Suprapubic skin (tissue), 4 donors: ENCODE measurements at places on chromosomes 16 and 17. TPM values are rescaled to one million over a fixed set of nuclear protein-coding genes. Genes with fewer than 3 reads are reported as not detected.

GRCh38 chr17:77317091-77317750, 176.5 kb downstream of the SEC14L1 start:
- no peak overlapping the region for H3K4me3 ChIP-seq
- peak; percentile 56 for DNase-seq
- no peaks in the 10 kb centered on the region for H3K36me3 ChIP-seq
- no peaks in the 10 kb centered on the region for H3K27me3 ChIP-seq
- H3K4me1 ChIP-seq = peaks cover 69% of the 10 kb centered on the region
- H3K27ac ChIP-seq = no peak overlapping the region

- DNase-seq = no peak
- no peaks in the 10 kb centered on the region for H3K4me1 ChIP-seq
- H3K4me3 ChIP-seq = no peak overlapping the region
- no peaks in the 10 kb centered on the region for H3K27me3 ChIP-seq
Measured at GRCh38 chr17:32757963-32758362, 119.0 kb downstream of the MYO1D start.

- H3K36me3 ChIP-seq = peaks cover 14% of the 10 kb centered on the region
- no peak for DNase-seq
- peak overlapping the region; percentile 83 for H3K27ac ChIP-seq
Measured at GRCh38 chr16:57739756-57740422, 4.3 kb downstream of the KATNB1 start.

- H3K36me3 ChIP-seq = peaks cover 9% of the 10 kb centered on the region
- peaks cover 10% of the 10 kb centered on the region for H3K4me1 ChIP-seq
- no peak overlapping the region for H3K27ac ChIP-seq
- no peaks in the 10 kb centered on the region for H3K27me3 ChIP-seq
- H3K4me3 ChIP-seq = no peak overlapping the region
Measured at GRCh38 chr17:66692421-66692690, 142.6 kb upstream of the CACNG5 start.

- DNase-seq = no peak
- H3K36me3 ChIP-seq = peaks cover 5% of the 10 kb centered on the region
- H3K27ac ChIP-seq = no peak overlapping the region
- no peak overlapping the region for H3K4me3 ChIP-seq
- peaks cover 22% of the 10 kb centered on the region for H3K4me1 ChIP-seq
Measured at GRCh38 chr17:59752446-59752845, 45.0 kb downstream of the VMP1 start.

DNA sequence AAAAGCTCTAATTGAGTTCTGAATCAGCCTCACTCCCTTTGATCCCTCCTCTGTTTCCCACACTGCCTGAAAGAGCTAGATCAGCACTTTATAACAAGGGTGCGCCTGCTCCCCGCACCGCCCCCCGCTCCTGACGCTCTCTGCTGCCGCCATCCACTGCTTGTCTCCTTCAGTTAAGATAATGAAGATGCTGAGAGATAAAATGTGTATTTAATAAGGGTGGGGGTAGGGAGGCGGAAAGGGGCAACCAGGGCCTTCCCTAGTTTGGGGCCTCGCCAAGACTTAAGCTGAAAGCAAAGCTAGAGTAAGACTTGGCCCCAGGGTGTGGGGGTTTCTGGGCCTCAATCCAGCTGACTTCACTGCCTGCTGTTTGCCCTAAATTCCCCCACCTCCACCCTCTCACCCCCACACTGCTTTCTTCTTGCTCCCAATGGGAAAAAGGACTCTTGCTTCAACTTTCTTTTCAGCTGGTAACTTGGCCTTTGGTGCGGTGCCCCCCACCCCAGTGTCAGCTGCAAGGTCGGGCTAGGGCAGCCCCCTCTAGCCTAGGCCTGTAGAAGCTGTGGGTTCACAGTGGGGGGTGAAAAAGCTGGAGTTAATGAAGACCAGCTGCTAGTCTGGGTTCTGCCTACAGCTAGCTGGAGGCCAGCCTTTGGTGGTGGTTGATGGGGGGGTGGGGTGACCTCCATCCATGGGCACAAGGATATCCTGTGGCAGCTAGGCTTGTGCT, 1.8 kb upstream of the RARA start:
- H3K27ac ChIP-seq = peak overlapping the region; percentile 72
- H3K4me1 ChIP-seq = peaks cover 84% of the 10 kb centered on the region
- DNase-seq = peak; percentile 71
- no peak overlapping the region for H3K4me3 ChIP-seq
- H3K27me3 ChIP-seq = no peaks in the 10 kb centered on the region

- no peaks in the 10 kb centered on the region for H3K4me1 ChIP-seq
- no peaks in the 10 kb centered on the region for H3K27me3 ChIP-seq
- DNase-seq = no peak
- H3K27ac ChIP-seq = no peak overlapping the region
- no peak overlapping the region for H3K4me3 ChIP-seq
- no peaks in the 10 kb centered on the region for H3K36me3 ChIP-seq
Measured at GRCh38 chr17:63171428-63172393, 205.7 kb downstream of the TANC2 start.

DNA sequence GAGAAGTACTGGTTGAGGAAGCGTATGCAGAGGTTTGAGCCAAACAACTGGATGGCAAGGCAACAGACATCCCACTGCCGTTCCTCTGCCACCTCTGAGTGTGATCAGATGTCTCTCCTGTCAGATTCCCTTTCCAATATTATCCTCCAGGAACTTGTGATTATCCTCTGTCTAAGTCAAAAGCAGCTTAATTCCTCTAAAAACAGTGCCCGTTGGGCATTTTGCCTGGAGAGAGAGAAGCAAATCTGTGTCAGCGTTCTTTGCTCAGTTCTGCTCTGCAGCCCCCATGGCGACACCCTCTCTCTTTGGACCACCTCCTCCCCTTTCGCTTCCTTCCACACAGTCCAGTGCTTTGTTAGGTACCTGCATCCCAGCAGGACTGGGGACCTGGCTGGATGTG, 56.1 kb upstream of the TBX2 start:
- no peak overlapping the region for H3K4me3 ChIP-seq
- no peak overlapping the region for H3K27ac ChIP-seq
- DNase-seq = no peak
- H3K4me1 ChIP-seq = no peaks in the 10 kb centered on the region
- no peaks in the 10 kb centered on the region for H3K27me3 ChIP-seq

DNA sequence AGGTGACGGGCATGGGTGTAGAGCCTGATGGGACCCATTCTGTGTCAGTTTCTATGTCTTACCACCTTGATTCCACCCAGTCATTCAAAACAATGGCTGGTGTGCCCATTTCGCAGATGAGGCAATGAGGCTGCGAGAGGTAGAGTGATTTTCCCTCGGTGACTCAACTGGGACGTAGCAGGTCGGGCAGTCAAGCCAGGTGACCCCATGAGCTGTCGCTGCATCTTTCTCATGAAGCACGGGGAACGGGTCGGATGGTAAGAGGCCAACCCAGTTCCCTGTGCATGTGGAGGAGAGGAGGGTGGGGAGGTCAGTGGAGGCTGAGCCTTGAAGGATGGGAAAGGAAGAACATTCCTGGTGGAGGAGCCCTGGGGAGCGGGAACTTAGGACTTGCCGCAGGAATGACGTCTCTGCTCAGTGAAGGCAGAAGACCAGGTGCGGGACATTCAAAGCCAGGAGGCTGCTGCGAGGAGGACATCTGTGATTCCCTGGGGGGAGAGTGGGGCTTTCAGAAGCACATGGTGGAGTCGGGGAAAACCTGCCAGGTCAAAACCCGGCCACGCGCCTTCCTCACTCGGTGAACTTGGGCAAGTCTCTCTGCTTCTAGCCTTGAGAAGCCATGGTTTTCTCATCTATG, 1.1 kb downstream of the IL21R start:
- peaks cover 13% of the 10 kb centered on the region for H3K4me1 ChIP-seq
- H3K4me3 ChIP-seq = peak overlapping the region; percentile 16
- no peaks in the 10 kb centered on the region for H3K36me3 ChIP-seq
- no peak overlapping the region for H3K27ac ChIP-seq
- peaks cover 17% of the 10 kb centered on the region for H3K27me3 ChIP-seq
- DNase-seq = no peak

- no peaks in the 10 kb centered on the region for H3K27me3 ChIP-seq
- H3K4me3 ChIP-seq = no peak overlapping the region
- H3K36me3 ChIP-seq = peaks cover 45% of the 10 kb centered on the region
- no peak for DNase-seq
- no peaks in the 10 kb centered on the region for H3K4me1 ChIP-seq
Measured at GRCh38 chr16:72113616-72113945, 19.9 kb downstream of the DHX38 start.

GRCh38 chr17:13538841-13539411, 62.8 kb downstream of the HS3ST3A1 start:
- H3K4me3 ChIP-seq = no peak overlapping the region
- no peak for DNase-seq
- peaks cover 3% of the 10 kb centered on the region for H3K4me1 ChIP-seq
- H3K27me3 ChIP-seq = no peaks in the 10 kb centered on the region

- no peak overlapping the region for H3K27ac ChIP-seq
- H3K27me3 ChIP-seq = peaks cover under 1% of the 10 kb centered on the region
- no peak overlapping the region for H3K4me3 ChIP-seq
- peaks cover 40% of the 10 kb centered on the region for H3K36me3 ChIP-seq
- DNase-seq = no peak
Measured at GRCh38 chr16:2710711-2711231, 9.3 kb downstream of the PRSS27 start.

DNA sequence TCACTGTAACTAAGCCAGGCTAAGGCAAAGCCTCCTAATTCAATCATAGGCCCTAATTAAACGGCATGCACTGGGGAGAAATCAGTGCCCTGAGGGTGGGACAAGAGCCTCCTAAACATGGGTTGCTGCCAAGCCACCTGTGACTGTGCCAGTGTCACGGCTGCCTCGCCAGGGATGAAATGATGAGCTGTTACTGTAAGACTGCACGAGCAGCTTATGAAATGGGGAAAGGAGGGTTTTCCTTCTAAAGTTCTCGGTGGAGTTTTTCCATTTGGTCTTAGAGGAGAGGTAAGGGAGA, 12.7 kb downstream of the TMEM11 start:
- H3K4me1 ChIP-seq = peaks cover 82% of the 10 kb centered on the region
- DNase-seq = no peak
- no peaks in the 10 kb centered on the region for H3K27me3 ChIP-seq
- H3K27ac ChIP-seq = peak overlapping the region; percentile 50
- no peak overlapping the region for H3K4me3 ChIP-seq
- H3K36me3 ChIP-seq = peaks cover 18% of the 10 kb centered on the region

DNA sequence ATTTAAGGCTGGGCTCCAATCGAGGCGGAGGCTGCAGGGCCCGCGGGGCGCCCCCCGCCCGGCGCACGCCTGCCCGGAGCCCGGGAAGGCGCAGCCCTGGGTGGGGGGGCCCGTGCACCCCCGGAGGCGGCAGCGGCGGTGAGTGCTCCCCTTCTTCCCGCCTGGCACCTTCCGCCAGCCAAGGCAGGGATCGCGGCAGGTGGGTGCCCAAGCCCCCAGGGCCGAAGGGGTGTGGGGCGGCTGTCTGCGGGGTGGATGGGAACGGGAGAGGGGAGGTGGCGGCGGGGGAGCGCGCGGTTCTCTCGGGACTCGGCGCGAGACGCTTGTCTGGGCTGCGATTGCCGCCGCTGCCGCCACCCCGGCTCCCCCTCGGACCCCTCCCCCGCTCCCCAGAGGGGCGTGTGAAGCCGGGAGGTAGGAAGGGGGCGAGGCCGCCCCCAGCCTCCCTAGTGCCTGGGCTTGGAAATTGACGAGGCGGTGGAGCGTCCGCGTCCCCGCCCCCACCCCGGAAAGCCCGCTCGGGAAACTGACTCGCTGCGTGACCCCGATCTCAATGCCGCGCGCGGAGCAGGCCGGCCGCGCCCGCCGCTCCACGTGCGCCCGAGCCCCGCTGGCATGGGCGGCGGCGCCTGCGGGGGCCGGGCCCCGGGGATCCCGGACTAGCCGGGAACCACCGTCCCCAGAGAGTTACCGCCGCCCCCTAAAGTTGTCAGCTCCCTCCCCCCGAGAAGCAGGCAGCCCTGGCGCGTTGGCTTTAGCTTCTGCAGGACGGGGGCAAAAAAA, 231.5 kb downstream of the MRTFB start:
- H3K27ac ChIP-seq = peak overlapping the region; percentile 92
- peak; percentile 71 for DNase-seq
- H3K27me3 ChIP-seq = no peaks in the 10 kb centered on the region
- H3K36me3 ChIP-seq = no peaks in the 10 kb centered on the region
- H3K4me3 ChIP-seq = peak overlapping the region; percentile 99

DNA sequence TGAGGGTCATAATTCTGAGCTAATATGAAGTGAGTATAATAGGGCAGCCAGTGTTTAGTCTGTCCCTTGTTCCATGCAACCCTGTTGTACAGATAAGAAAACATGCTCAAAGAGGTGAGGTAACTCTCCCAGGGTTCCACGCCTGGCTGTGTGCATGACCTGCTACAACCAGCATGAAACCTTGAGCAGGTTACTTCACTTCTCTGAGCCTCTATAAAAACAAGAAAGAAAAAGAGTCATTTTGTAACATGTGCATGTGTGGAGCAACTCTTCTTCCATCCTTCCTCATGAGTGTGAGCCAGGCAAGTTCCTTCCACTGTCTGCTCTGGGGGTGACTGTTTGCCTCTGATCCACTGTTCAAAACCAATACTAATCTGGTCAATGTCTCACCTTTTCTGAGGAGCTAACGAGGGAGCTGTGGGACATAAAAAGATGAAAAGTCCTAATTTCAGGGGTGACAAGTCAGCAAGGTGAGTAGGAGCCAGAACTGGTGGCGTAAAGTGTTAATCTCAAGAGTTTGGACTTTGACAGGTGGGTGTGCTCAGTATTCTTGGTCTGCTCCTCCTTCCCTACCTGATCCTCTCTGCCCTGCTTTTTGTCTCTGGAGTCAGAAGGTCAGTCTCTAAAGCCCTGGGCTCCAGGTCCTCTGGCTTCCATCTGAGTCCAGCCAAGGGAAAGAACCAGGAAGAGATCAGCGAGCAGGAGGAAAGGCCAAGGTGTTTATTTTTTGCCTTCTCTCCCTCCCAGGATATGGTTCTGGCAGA, 21.5 kb downstream of the GFOD2 start:
- H3K36me3 ChIP-seq = no peaks in the 10 kb centered on the region
- no peak overlapping the region for H3K4me3 ChIP-seq
- peaks cover 3% of the 10 kb centered on the region for H3K4me1 ChIP-seq
- DNase-seq = no peak
- H3K27me3 ChIP-seq = no peaks in the 10 kb centered on the region
- H3K27ac ChIP-seq = no peak overlapping the region

GRCh38 chr17:74917430-74917829, 5.6 kb downstream of the USH1G start:
- peaks cover 20% of the 10 kb centered on the region for H3K4me1 ChIP-seq
- no peak for DNase-seq
- peaks cover 28% of the 10 kb centered on the region for H3K27me3 ChIP-seq
- no peaks in the 10 kb centered on the region for H3K36me3 ChIP-seq

DNA sequence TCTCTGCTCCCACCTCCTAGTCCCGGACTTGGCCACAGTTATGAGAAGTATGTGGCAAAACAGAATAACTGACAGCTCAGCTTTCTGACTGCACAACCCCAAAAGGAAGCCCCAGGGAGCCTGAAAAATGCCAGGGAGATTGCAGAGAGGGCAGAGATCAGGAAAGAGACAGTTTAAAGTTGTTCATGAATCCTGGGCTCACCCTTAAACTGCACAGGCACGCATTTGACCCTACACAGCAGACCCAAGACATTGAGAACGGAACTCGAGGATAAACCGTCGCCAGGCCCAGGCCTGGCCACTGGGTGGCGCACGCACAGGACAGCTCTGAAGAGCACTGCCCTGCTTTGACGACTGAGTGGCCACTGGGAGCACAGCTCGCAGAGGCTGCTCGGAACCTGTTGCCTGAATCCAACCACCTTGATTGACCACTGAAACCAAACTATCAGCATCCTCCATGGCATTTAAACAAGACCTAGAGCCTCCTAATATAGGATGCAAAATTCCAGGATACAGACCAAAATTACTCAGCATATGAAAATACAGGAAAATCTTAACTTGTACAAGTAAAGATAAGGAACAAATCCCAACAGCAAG, 114.0 kb downstream of the C16orf95 start:
- H3K27me3 ChIP-seq = peaks cover 4% of the 10 kb centered on the region
- no peak overlapping the region for H3K27ac ChIP-seq
- H3K4me3 ChIP-seq = no peak overlapping the region
- H3K4me1 ChIP-seq = peaks cover 14% of the 10 kb centered on the region

The ARHGAP44 gene
- total RNA-seq = 4.8 TPM

The CSH2 gene
- total RNA-seq = not detected

The TP53TG3 gene
- total RNA-seq = not detected

The CDRT15L2 gene
- total RNA-seq = not detected

The MFAP4 gene
- total RNA-seq = 27.8 TPM
